ENCODE measurements at places on chromosomes 13 and 19. TPM values are rescaled to one million over a fixed set of nuclear protein-coding genes. Genes with fewer than 3 reads are reported as not detected.

The ANGPTL4 gene
- 34.0 TPM for total RNA-seq

The ZNF525 gene
- total RNA-seq, result 2.3 TPM

The RASGRP4 gene
- total RNA-seq, result 0.12 TPM

The STARD13 gene
- total RNA-seq, result 9.1 TPM

The ZNF805 gene
- 9.2 TPM for total RNA-seq

The ZNF677 gene
- total RNA-seq, result 7.4 TPM

The ARID3A gene
- total RNA-seq, result 7.2 TPM

The CBY2 gene
- not detected for total RNA-seq

The TNFSF11 gene
- total RNA-seq, result under 0.01 TPM

The ZNF836 gene
- 10.3 TPM for total RNA-seq

The THSD8 gene
- total RNA-seq, result not detected

The VSTM2B gene
- not detected for total RNA-seq

The PPM1N gene
- total RNA-seq, result 1.3 TPM

The WBP4 gene
- 7.1 TPM for total RNA-seq

The N4BP2L1 gene
- 0.93 TPM for total RNA-seq

The C1QTNF9 gene
- total RNA-seq, result not detected

The DMKN gene
- 37.0 TPM for total RNA-seq

The ATP1A3 gene
- not detected for total RNA-seq

The CYP2S1 gene
- 0.09 TPM for total RNA-seq

The USHBP1 gene
- not detected for total RNA-seq

The GZMM gene
- total RNA-seq, result 0.23 TPM

The FBN3 gene
- not detected for total RNA-seq

The TEX26 gene
- total RNA-seq, result not detected

The ZNF763 gene
- total RNA-seq, result 1.6 TPM

The SIGLEC14 gene
- total RNA-seq, result not detected

The SLC25A41 gene
- not detected for total RNA-seq

The UQCRFS1 gene
- total RNA-seq, result 35.1 TPM

The LRG1 gene
- total RNA-seq, result 2.4 TPM

The TNFSF13B gene
- total RNA-seq, result 1.8 TPM

The KLK10 gene
- not detected for total RNA-seq

The ZNF100 gene
- total RNA-seq, result 1.8 TPM

The TNNT1 gene
- total RNA-seq, result 5.4 TPM

The HS6ST3 gene
- 0.17 TPM for total RNA-seq

The CLEC17A gene
- not detected for total RNA-seq

The IGFL1 gene
- not detected for total RNA-seq

The ZNF433 gene
- total RNA-seq, result 2.3 TPM

The MATK gene
- not detected for total RNA-seq

The GAPDHS gene
- total RNA-seq, result not detected

The ZNF625 gene
- 5.8 TPM for total RNA-seq
